ENCODE measurements at places on chromosomes 7 and 10.
A peak's percentile ranks its signal among the peaks of the same experiment; 100 is the strongest.

- DNase-seq, result peak; percentile 1
Observed at GRCh38 chr7:123916240-123916724, 8.8 kb upstream of the SPAM1 start.

- DNase-seq, result no peak
Observed at GRCh38 chr7:95430864-95431263, 4.0 kb downstream of the PON2 start.

GRCh38 chr7:136228171-136228570 is 251.0 kb upstream of the MTPN start:
- no peak for DNase-seq

DNA sequence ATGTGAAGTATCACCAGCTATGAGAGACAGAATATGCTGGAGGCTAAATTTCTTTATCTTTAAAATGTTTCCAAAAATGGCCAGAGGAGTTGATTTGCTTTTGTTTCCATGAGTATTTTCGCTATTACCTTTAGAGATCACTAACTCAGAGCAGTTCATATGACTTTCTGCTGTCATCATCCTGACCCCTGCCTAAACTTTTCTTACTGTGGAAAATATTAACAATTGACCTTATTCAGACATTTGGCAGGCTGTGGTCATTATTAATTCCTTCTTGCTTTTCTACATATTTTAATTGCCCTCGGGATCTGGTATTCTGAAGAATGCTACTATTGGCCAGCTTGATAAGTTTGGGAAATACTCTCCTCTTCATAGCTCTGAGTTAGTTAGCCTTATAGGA is 156.5 kb downstream of the EXOC4 start:
- no peak for DNase-seq

DNA sequence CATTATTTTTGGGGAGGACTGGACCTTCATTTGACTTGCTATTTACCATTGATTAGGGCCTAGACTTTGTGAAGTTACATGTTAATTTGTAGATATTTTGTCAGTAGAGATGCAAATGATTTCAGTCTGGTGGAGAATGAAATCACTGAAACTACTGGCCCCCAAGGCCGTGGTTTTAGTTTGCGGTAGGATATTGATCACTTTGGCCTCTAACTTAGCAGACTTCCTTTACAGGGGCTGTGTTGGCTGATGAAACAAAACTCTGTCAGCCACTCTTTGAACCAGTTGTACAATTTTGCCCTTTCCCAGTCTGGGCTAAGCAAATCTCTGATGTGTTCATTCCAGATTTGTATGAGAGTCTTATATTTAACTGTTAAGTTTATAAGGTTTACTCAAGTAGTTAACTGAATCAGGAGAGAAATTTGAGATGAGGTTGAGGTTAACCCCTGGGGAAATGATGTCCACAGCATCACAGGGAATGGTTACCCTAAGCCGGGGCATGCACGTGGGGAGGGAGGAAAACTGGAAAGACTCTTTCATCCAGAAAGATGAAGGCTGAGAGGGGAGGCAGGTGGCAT is 105.7 kb upstream of the INSIG1 start:
- no peak for DNase-seq

DNA sequence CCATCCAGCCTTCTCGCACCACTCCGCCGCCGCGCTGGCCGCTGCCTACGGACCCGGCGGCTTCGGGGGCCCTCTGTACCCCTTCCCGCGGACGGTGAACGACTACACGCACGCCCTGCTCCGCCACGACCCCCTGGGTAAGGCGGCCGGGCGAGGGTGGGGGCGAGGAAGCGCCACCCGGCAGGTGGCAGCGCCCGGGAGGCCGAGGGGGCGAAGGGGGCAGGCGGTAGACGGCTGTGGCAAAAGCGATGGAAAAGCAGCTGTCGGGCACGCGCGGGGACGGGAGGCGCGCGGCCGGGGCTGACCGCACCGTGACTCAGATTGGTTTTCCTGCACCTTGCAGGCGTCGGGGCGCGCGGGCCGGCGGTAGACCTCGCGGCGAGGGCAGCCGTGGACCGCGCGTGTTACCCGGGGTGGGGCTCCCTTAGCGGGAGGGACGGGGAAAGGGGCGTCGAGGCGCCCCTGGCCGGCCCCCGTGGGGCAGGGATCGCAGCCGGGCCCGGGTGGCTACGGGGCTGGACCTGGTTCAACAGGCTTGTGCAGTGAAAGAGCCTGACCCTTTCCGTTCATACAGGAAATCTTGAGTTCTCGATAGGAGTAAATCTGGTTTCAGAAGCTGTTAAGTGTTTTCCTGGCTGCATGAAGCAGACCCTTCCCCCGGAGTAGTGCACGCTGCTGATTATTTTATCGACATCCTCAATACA is 608 bp downstream of the HHEX start:
- DNase-seq, result no peak

- DNase-seq, result no peak
Observed at GRCh38 chr10:73459683-73460314, 26.4 kb upstream of the MSS51 start.

GRCh38 chr7:139725077-139725476 is 52.7 kb downstream of the HIPK2 start:
- DNase-seq, result no peak

GRCh38 chr10:126839094-126839761 is 66.0 kb upstream of the DOCK1 start:
- DNase-seq, result no peak

GRCh38 chr10:73887294-73888039 is 13.1 kb upstream of the CAMK2G start:
- DNase-seq, result no peak

- no peak for DNase-seq
Observed at GRCh38 chr7:37421861-37422500, 26.7 kb downstream of the ELMO1 start.

GRCh38 chr10:107656932-107657331 is 492.4 kb upstream of the SORCS1 start:
- DNase-seq, result no peak

DNA sequence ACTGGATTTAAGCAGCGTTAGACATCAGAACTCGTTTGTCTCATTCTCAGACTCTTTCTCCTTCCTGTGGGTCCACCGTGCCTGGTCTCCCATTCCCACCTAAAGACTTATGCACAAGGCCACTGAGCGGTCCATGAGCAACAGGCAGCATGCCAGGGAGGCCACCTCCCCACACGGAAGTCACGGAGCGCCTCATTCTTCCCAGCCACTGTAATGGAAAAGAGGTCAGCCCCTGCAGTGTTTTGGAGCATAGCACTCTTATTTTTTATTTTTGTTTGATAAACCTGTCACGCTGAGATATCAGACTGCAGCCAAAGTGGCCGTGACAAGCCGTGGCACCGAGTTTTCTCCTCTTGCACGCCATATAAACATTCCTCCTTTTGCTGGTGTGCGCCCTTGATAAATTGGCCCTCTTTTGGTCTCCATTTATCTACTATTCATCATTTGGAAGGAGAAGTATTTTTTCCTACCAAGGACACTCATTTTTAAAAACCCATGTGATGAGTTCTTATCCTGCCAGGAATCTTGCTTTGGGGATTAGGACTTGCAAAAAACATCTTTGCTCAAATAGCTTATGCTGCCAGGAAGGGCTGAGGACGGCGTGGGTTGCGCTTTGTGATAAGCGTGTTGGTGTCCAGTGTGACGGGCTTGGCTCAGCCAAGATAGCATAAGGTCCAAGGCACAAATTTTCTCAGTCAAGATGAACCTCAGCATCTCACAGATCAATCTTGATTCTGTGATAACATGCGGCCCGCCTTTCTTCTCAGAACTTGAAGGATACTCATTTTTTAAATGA is 206.0 kb downstream of the CCDC3 start:
- no peak for DNase-seq

- DNase-seq, result no peak
Observed at GRCh38 chr7:30027740-30028215, 434 bp upstream of the PLEKHA8 start.

DNA sequence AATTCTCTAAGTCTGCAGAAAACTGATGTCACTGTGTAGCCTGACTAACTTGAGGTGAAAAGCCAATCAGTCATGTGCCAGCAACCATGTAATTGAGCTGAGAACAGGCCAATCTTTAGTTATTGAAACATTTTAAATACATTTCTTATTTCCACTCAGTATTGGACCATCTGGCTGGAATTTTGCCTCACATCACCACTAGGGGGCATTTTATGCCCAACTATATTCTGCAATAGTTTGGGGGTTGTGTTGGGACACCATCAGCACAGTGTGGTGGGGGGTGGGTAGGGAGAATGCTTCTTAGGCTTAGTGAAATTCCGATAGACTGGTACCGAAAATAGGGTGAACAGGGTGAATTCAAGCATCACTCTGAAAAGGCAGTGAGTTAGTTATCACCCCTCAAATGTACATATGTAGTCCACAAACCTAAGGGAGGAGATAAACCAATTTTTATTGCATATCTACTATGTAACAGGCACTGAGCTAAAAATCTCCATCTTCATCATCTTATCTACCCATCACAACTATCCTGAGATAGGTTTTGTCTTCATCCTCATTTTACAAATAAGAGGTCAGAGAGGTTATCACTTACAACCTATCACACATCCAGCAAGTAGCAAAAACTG is 17.8 kb downstream of the NPSR1 start:
- DNase-seq, result no peak
